GM23248 (cell line): ENCODE measurements at places on chromosomes 3 and 15.
A peak's percentile ranks its signal among the peaks of the same experiment; 100 is the strongest.

DNA sequence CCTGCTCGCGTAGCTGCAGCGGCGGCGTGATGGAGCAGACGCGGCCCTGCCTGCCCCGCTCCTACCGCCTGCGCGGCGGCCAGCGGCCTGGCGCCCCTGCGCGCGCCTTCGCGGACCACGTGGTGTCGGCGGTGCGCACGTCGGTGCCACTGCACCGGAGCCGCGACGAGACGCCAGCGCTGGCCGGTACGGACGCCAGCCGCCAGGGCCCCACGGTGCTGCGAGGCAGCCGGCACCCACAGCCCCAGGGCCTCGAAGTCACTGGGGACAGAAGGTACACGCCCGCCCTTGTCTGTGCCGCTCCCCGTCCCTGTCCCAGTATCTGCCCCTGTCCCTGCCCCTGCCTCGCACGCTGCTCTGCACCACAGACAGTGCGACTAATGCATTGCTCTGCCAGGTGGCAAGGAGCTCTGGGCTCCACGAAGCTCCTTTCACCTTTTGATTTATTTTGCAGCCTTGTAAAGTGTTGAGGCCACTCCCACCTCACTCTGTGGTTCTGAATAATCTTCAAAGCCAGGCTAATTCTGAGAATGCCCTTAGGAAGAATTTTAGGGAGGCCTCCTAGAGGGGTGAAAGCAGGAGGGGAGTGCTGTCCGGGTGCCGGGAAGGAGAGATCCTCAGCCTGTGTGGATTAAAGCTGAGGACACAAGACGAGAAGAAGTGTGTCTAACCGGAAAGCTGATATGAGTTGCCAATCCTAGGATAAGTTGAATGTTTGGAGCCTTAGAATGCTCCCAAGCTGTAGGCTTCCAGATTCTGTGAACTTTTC, 100.0 kb downstream of the THSD4 start:
- DNase-seq, result no peak

GRCh38 chr3:5201536-5201935, 14.0 kb downstream of the EDEM1 start:
- DNase-seq, result no peak

DNA sequence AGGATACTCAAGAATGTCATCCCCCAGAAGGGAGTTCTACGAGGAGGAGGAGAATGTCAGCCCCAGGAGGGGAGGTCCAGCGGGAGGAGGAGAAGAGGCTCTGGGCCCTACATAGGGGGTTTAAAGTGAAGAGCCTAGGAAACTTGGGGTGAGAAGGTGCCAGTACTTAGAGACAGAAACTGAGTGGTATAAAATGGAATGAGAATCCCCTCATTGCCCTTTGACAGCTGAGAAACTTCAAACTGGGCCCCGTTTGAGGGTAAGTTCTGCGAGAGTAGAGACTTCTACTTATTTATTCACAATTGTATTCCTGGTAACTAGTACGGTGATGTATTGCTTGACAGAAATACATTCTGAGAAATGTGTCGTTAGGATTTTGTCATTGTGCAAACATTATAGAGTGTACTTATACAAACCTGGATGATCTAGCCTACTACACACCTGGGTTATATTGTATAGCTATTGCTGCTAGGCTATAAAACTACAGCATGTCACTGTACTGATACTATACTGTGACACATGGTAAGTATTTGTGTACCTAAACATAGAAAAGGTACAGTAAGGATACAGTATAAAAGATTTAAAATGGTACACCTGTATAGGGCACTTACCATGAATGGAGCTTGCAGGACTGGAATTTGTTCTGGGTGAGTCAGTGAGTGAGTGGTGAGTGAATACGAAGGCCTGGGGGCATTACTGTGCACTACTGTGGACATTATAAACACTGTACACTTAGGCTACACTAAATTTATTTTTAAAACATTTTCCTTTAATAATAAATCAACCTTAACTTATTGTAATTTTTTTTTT, 62.0 kb downstream of the TSC22D2 start:
- peak; percentile 63 for DNase-seq

DNA sequence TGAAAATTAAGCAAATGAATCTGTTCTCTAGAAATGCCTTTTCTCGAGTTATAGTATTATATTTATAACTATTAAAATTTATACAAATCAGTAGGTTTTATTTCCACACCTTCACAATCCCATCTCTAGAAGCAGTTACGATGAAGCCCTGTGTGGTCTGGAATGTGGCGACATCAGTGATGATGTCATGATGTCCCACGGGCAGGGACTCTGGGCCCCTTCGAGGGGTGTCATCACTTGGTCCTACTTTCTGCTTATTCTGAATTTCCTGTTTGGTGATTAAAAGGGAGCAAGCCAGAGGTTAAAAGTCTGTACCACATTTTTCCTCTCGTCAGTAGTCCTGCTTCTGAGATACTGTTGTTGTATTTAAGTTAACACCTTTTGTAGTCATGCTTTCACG, 67.4 kb downstream of the PIK3R4 start:
- no peak for DNase-seq

DNA sequence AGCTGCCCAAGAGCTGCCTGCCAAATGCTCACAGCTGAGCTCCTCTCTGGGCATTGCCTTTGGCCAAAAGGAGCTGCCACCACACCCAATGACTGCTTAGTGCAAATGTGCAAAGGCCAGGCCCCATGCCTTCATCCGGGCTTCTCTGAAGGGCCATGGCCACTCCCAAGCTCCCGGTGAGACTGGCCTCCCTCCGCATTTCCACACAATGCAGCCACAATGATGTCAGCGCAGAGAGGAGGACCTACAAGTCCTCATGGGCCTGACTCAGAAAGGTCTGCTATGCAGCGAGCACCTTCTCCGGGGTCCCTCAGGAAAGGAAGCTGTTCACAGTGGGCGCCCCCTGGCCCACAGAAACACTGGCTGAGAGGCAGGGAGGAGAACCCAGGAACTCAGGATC, 12.7 kb downstream of the OXTR start:
- DNase-seq, result peak; percentile 68

DNA sequence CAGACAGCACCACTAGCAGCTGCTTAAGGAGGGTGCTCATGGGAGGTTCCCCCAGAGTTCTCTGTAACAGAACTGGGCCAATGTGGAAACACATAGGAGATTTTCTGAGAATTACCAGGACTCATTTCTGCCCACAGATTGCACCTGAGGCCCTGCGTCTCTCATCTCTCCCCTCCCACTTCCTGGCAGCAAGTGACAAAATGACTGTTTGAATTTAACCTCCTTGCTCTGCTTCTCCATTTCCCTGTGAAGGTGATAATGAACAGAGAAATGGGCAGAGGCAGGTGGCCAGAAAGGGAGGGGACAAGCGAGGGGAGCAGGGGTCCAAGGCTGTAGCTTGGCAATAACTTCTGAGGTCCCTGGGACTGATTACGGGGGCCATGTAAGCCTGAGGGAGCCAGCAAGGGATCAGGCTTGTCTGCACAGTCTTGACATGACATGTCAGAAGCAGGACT, 8.0 kb downstream of the EPHB1 start:
- no peak for DNase-seq

- DNase-seq, result peak; percentile 97
These were observed 5.7 kb upstream of the FBLN2 start for GRCh38 chr3:13543253-13543652.

- peak; percentile 42 for DNase-seq
These were observed 268.8 kb upstream of the TBL1XR1 start for GRCh38 chr3:177466074-177466473.

DNA sequence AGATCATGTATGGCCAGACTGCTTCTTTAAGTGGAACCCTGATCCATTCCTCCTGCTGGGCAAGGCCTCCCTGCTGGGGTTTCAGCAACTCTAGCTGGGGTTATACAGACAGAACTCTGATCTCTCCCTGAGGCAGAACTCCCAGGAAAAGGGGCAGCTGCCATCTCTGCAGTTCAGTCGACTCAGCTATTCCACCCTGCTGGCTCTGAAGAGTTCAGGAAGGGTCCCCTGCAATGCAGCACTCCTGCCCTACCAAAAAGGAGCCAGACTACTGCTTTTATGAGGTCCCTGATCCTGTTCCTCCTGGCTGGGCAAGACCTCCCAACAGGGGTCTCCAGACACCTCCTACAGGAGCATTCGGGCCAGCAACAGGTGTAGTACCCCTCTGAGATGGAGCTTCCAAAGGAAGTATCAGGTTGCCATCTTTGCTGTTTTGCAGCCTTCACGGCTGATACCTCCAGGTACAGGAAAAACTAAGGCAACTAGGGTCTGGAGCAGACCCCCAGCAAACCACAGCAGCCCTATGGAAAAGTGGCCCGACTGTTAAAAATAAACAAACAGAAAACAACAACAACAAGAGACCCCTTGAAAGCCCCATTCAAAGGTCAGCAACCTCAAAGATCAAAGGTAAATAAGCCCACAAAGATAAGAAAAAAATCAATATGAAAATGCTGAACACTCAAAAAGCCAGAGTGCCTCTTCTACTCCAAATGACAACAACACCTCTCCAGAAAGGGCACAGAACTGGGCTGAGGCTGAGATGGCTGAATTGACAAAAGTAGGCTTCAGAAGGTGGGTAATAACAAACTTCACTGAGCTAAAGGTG, 14.2 kb upstream of the CP start:
- no peak for DNase-seq

DNA sequence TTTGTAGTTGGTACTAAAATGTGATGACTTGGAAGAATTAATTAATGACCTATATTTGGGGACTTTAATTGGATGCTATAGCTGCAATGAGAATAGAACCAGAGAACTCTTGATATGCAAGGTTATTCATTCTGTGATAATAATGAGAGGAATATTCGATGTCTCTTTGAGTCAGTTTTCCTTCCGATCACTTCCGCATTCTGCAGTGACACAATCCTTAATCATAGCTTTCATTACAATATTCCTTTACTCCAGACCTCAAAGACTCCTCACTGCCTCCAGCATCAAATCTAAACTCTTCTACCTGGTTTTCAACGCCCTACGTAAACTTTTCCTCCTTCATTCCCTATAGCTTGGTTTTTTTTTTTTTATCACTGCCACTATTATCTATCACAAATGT, 21.6 kb downstream of the B3GNT5 start:
- DNase-seq, result peak; percentile 49

GRCh38 chr3:159902546-159903314, 85.9 kb upstream of the IL12A start:
- DNase-seq, result no peak

GRCh38 chr3:110139048-110139447, 801.7 kb upstream of the DPPA4 start:
- no peak for DNase-seq

DNA sequence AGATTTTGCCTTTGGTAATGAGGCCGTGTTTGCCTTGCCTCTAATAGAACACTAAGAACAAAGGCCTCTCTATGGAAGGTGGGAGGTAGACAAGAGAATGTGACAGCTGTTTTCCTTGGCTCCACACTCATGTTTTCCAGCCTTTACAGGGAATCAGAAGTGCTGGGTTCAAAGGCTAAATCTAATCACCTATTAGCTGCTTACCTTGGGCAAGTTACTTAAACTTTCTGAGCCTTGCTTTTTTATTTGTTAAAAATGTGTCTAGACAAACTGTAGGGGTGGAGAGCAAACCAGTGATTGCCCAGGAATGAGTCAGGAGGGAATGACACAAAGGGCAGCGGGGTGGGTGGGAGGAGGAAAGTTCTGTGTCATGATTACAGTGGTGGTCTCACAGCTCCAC, 179.0 kb downstream of the P3H2 start:
- DNase-seq, result peak; percentile 75

GRCh38 chr3:173402656-173403055, 5.1 kb downstream of the NLGN1 start:
- no peak for DNase-seq

DNA sequence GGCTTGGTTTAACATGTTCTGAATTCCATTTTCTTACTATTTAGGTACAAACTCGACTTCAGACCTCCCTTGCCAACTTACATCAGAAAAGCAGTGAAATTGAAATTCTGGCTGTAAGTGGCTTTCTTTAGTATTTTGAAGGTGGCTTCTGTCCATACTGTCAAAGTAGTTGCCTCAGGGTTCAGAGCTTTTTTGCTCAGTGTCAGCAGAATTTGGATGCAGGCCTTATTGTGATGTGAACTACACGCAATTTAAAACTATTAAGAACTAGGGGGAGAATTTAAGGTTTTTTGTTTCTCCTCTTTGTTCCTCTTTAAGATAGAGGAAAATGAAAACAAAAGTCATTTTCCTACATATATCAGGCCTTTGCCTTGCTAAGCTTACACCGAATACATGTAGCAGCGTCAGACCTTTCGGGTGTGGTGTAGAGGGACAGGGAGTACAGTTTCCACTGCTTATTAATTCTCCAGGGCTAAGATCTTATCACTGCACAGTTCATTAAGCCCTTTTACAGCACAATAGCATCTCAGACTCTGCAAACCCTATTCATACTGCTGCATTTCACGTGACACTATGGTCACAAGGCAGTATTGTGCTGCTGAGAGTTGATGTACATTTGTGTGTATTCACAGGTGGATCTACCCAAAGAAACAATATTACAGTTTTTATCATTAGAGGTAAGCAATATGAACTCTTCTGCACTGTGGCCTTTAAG, 6.7 kb downstream of the SRP14 start:
- no peak for DNase-seq

- DNase-seq, result peak; percentile 8
These were observed 28.9 kb downstream of the UBE2E2 start for GRCh38 chr3:23232016-23232415.

DNA sequence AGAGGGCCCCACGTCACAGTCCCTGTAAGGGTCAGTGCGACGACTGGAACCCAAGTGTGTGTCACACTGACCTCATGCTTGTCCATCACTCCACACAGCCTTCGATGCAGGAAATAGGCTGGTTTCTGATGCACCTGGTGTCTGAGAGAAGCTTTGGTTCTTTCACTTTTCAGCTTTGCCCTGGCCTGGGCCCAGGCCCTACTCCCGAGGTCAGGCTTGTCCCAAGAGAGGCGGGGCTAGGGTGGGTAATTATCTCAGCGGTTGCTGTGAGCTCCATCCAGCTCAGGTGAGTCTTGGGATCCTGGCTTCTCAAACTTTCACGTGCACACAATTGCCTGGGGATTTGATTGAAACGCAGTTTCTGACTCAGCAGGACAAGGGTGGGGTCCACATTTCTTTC, 19.6 kb upstream of the CHRNB4 start:
- no peak for DNase-seq

- DNase-seq, result peak; percentile 97
These were observed 10.5 kb downstream of the ACOX2 start for GRCh38 chr3:58526515-58526957.

- DNase-seq, result no peak
These were observed 638 bp upstream of the TBC1D5 start for GRCh38 chr3:17742880-17743657.

DNA sequence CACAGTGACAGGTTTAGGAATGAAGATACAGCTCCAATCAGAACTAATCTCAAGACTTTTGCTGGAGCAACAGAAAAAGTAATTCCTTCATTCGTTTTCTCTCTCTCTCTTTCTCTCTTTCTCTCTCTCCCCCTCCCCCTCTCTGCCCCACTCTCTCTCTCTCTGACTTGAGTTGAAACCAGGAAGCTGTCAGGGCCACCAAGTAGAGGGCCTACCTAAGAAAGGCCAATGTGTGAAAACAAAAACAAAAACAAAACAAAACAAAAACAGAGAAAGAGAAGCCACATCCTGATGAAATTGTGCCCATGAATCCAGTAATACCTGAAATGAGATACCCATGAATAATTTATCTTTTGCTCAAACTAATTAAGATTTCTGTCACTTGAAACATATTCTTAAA, 72.9 kb downstream of the ATP8B4 start:
- no peak for DNase-seq

GRCh38 chr15:69138963-69139362, 21.5 kb upstream of the GLCE start:
- no peak for DNase-seq

GRCh38 chr3:190728574-190729246, 133.8 kb downstream of the GMNC start:
- DNase-seq, result peak; percentile 29

- no peak for DNase-seq
These were observed 23.7 kb downstream of the QTRT2 start for GRCh38 chr3:114080201-114080600.

- no peak for DNase-seq
These were observed 489.0 kb upstream of the CDIN1 start for GRCh38 chr15:36090286-36090946.
